ENCODE measurements at places on chromosomes 3 and 15. TPM values are rescaled to one million over a fixed set of nuclear protein-coding genes. Genes with fewer than 3 reads are reported as not detected.

Gene CPLX3
- not detected for total RNA-seq

Gene SCAMP5
- total RNA-seq = 1.0 TPM

Gene ZBTB20
- total RNA-seq = 14.9 TPM

Gene P2RY14
- not detected for total RNA-seq

Gene PLA2G4D
- total RNA-seq = not detected

Gene GOLGA6B
- total RNA-seq = not detected

Gene PLA2G4E
- not detected for total RNA-seq

Gene EBLN2
- total RNA-seq = 0.71 TPM

Measured in Caki2 (cell line).